Fibroblast of lung (primary cell): ENCODE measurements at places on chromosomes 2 and 18. TPM values are rescaled to one million over a fixed set of nuclear protein-coding genes. Genes with fewer than 3 reads are reported as not detected.

Gene AGXT
- not detected in 2 replicates for polyA plus RNA-seq

Gene CTAGE1
- polyA plus RNA-seq = 0.02 TPM in 1 of 2 replicates, not detected in the other

Gene SERPINB13
- not detected in 2 replicates for polyA plus RNA-seq

Gene KIAA2012
- 0.01 and 0.09 TPM in 2 replicates for polyA plus RNA-seq

- H3K4me1 ChIP-seq = no peaks in the 10 kb centered on the region
- DNase-seq = no peak
- H3K4me3 ChIP-seq = no peak overlapping the region
These were observed 205.3 kb upstream of the SYT4 start for GRCh38 chr18:43482600-43482999.

DNA sequence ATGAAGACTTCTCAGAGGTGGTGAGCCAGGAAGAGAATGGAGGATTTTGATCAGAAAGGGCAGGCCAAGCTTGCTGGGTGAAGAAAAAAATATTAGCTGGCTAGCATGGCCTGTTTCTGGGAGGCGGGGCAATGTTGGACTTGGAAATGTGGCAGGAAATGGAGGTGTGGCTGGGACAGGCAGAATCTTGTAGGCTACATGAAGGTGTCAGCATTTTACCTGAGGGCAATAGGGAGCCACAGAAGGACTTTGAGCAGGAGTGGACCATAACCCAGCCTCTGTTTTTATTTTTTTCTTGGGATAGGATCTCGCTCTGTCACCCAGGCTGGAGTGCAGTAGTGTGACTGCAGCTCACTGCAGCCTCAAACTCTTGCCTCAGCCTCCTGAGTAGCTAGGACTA is 31.7 kb downstream of the EMX1 start:
- H3K27ac ChIP-seq = no peak overlapping the region
- no peaks in the 10 kb centered on the region for H3K36me3 ChIP-seq
- no peak for DNase-seq
- no peaks in the 10 kb centered on the region for H3K4me1 ChIP-seq
- no peak overlapping the region for H3K4me3 ChIP-seq

GRCh38 chr2:235833971-235834620 is 334.1 kb downstream of the GBX2 start:
- H3K27ac ChIP-seq = no peak overlapping the region
- H3K4me3 ChIP-seq = no peak overlapping the region
- no peaks in the 10 kb centered on the region for H3K4me1 ChIP-seq
- no peaks in the 10 kb centered on the region for H3K27me3 ChIP-seq
- H3K36me3 ChIP-seq = no peaks in the 10 kb centered on the region

Gene TUBA4B
- not detected in 2 replicates for polyA plus RNA-seq

Gene SPP2
- polyA plus RNA-seq = not detected in 2 replicates

GRCh38 chr2:176163672-176164056 is 6.6 kb downstream of the HOXD3 start:
- H3K36me3 ChIP-seq = no peaks in the 10 kb centered on the region
- DNase-seq = no peak
- no peak overlapping the region for H3K27ac ChIP-seq
- no peak overlapping the region for H3K4me3 ChIP-seq

- no peaks in the 10 kb centered on the region for H3K4me1 ChIP-seq
- no peak overlapping the region for H3K4me3 ChIP-seq
- no peaks in the 10 kb centered on the region for H3K36me3 ChIP-seq
- H3K27me3 ChIP-seq = no peaks in the 10 kb centered on the region
- no peak overlapping the region for H3K27ac ChIP-seq
These were observed 21.4 kb downstream of the SFXN5 start for GRCh38 chr2:73050121-73050545.

GRCh38 chr2:195560209-195560895 is 96.7 kb upstream of the SLC39A10 start:
- H3K27ac ChIP-seq = peak overlapping the region; percentile 90
- H3K4me3 ChIP-seq = no peak overlapping the region
- H3K4me1 ChIP-seq = peaks cover 16% of the 10 kb centered on the region
- no peak for DNase-seq
- H3K36me3 ChIP-seq = no peaks in the 10 kb centered on the region
- no peaks in the 10 kb centered on the region for H3K27me3 ChIP-seq

GRCh38 chr2:11554399-11554716 is 20.5 kb downstream of the GREB1 start:
- peaks cover 8% of the 10 kb centered on the region for H3K27me3 ChIP-seq
- no peak for DNase-seq
- no peaks in the 10 kb centered on the region for H3K4me1 ChIP-seq
- H3K4me3 ChIP-seq = no peak overlapping the region

- no peak overlapping the region for H3K27ac ChIP-seq
- H3K36me3 ChIP-seq = no peaks in the 10 kb centered on the region
- DNase-seq = no peak
- no peaks in the 10 kb centered on the region for H3K27me3 ChIP-seq
- H3K4me1 ChIP-seq = peaks cover 9% of the 10 kb centered on the region
These were observed 68.4 kb downstream of the KIAA2012 start for GRCh38 chr2:202141329-202141947.

DNA sequence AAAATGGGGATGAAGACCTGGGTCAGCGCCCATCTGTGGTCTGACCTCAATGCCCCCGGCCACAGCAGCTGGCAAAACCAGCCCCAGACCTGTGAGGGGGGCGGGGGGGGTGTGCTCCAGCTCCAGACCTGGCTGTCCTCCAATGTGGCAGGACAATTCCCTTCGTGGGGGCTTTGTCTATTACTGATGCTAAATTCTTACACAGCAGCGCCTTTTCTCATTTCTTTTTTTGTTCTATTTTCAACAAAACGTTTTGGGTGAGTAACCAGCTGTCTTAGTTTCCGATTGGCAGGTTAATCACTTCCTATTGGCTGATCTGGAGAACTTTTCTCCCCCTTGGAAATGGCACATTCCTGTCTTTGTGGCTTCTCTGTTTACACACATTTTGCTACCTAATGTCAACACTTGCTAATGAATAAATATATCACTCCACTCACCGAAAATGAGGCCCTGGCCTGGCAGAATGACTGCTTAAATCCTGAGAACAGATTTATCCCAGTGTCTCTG is 4.4 kb downstream of the SMAD7 start:
- no peaks in the 10 kb centered on the region for H3K27me3 ChIP-seq
- peaks cover 2% of the 10 kb centered on the region for H3K36me3 ChIP-seq
- H3K4me1 ChIP-seq = peaks cover 38% of the 10 kb centered on the region
- peak overlapping the region; percentile 27 for H3K27ac ChIP-seq

- H3K27me3 ChIP-seq = no peaks in the 10 kb centered on the region
- H3K36me3 ChIP-seq = no peaks in the 10 kb centered on the region
- no peaks in the 10 kb centered on the region for H3K4me1 ChIP-seq
- H3K27ac ChIP-seq = no peak overlapping the region
- no peak overlapping the region for H3K4me3 ChIP-seq
- DNase-seq = no peak
These were observed 90.4 kb downstream of the PLCL1 start for GRCh38 chr2:197894751-197895274.

DNA sequence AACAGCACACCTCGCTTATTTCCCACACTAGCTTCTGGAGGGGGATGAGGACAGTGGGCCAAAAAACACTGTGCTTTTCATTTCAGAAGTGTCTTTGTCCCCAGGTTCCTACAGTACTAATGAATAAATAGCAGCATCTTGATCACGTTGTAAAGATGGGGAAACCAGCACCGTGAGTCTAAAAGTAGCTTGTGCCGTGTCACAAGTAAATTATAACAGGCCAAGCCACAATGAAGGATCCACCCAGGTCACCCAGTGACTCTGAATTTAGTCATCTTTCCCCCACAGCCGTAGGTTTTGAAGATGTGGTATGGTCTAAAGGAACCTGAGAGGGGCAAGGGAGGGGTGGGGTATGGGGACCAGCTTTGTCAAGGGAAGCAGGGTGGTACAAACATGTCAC is 8.8 kb downstream of the FZD7 start:
- DNase-seq = no peak
- no peaks in the 10 kb centered on the region for H3K36me3 ChIP-seq
- no peaks in the 10 kb centered on the region for H3K27me3 ChIP-seq
- no peak overlapping the region for H3K27ac ChIP-seq
- H3K4me1 ChIP-seq = peaks cover 8% of the 10 kb centered on the region

Gene SERPINB3
- polyA plus RNA-seq = not detected in 2 replicates

Gene ZNF385B
- 0.06 TPM in 1 of 2 replicates, not detected in the other for polyA plus RNA-seq

Gene KLF7
- polyA plus RNA-seq = 15.4 and 21.0 TPM in 2 replicates

- no peaks in the 10 kb centered on the region for H3K36me3 ChIP-seq
- DNase-seq = no peak
- no peaks in the 10 kb centered on the region for H3K27me3 ChIP-seq
These were observed 53.1 kb downstream of the NTSR2 start for GRCh38 chr2:11616851-11617415.

Gene TMEM200C
- 0.02 and 0.10 TPM in 2 replicates for polyA plus RNA-seq

GRCh38 chr2:196131949-196132925 is 39.1 kb downstream of the STK17B start:
- no peaks in the 10 kb centered on the region for H3K27me3 ChIP-seq
- no peaks in the 10 kb centered on the region for H3K4me1 ChIP-seq
- no peak overlapping the region for H3K4me3 ChIP-seq
- DNase-seq = peak; percentile 43
